Neural crest cell (in vitro differentiated cells): ENCODE measurements at places on chromosomes 4 and X.

- no peak for DNase-seq
These were observed 38.1 kb downstream of the NFXL1 start for GRCh38 chr4:47876310-47876709.

DNA sequence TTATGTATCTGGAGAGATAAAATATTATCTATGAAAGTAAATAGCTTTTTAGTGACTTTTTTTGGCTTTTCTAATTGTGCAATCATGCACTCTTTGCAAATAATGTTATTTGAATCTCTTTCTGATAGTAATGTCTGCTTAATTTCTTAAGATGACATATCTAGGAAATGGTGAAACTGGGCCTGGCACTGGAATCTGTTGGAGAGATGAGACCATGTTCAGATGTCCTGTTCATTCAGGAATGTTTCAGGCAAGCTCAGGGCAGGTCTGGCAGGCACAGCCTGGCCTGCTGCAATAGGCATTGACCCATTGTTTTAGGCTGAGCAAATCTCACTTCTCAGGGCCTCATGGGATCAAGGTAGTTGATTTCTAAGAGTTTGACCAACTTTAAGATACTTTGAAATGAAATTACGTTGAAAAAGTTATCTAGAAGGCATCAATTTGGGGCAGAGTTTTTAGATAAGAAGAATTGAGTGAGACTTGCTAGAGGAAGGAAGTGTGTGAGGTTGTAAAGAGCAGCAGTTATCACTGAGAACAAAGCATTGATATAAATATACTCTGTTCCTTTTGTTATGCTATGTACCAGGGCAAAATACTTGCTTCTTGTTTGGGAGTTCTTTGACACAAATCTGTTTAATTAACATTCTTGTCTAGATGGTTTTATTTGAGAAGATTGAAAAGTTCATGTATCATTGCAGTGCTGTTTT lies 133.0 kb upstream of the LEF1 start:
- no peak for DNase-seq

- no peak for DNase-seq
These were observed 17.5 kb downstream of the MTMR8 start for GRCh38 chrX:64377753-64378152.

- DNase-seq = no peak
These were observed 82.5 kb upstream of the GIMD1 start for GRCh38 chr4:106451091-106451490.

DNA sequence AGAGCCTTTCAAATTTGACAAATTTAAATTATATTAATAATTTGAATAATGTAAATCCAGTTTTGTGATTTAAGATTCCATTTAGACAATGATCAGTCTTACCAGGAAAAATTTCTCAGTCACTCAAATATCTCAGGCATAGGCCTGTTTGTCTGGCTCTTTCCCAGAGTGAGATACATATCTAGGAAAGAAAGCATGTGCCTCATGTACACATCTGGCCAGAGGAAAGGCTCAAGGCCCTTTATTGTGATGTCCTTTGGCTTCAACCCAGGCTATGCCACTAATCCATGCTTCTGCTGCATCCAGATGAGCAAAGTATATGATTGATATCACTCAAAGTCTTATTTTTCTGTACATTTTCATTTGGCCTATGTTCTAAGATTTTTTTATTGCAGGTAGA lies 473.3 kb upstream of the ADGRL3 start:
- no peak for DNase-seq

GRCh38 chr4:40672528-40673522 lies 43.2 kb upstream of the RBM47 start:
- no peak for DNase-seq

- DNase-seq = no peak
These were observed 30.0 kb upstream of the PLAC1 start for GRCh38 chrX:134688031-134688823.

GRCh38 chr4:158443731-158444130 lies 78.0 kb upstream of the RXFP1 start:
- DNase-seq = no peak

- DNase-seq = no peak
These were observed 33.1 kb upstream of the SLC7A11 start for GRCh38 chr4:138275216-138275615.

DNA sequence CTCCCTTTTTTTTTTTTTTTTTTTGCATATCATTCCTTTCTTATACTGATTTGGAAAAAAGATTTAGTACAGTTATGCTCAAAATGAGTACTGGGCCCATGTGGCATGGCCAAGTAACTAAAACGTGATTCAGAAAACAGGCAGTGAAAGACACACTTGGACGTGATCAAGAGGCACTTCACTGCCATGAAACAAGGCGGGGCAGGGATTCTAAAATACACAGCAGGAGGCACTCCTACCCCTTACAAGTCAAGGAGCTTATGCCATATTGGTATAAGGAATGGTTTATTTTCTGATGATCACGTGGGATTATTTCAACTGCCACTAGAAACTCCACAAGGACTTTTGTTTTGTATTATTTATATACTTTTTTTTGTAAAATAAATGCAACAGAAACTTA lies 72.0 kb downstream of the CHST7 start:
- no peak for DNase-seq

DNA sequence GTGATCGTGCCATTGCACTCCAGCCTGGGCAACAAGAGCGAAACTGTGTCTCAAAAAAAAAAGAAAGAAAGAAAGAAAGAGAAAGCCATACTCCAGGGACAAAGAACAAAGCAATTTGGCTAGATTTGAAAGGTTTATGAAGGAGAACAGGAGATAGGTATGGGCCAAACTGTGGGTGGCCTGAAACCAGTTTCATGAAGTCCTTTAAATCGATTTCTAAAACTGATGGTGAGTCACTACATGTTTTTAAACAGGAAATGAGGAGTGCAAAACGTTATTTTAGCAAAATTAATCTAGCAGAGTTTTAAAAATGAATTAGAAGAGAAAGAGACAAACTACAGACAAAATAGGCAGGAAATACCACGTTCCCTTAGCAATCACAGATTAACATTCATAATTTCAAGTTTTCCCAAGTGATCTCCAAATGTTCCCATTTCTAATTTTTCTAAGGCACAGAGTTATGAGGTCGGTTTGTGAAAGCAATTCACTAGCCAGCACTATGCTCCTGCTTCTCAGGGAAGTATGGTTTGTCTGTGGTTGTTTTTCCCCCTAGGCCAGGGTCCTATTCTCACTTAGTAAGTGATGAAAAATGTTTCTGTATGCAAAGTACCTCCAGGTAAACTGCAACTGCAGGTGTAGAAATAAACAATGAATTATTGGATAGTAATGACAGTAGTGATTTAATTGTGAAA lies 190.6 kb downstream of the PPP3CA start:
- DNase-seq = no peak

DNA sequence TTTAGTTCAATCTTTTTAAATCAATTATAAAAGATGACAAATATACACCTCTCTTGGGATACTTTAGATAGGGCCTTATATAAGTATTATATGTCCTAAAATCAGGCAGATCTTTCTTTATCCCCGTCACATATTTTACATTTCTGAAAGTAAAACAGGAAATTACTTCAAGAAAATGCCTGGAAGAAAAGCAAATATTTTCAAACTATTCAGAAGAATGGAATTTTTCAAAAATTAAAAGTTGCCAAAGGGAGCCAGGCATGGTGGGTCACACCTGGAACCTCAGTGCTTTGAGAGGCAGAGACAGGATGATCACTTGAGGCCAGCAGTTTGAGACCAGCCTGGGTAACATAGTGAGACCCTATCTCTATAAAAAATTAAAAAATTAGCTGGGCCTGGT lies 34.4 kb downstream of the MGARP start:
- DNase-seq = no peak

DNA sequence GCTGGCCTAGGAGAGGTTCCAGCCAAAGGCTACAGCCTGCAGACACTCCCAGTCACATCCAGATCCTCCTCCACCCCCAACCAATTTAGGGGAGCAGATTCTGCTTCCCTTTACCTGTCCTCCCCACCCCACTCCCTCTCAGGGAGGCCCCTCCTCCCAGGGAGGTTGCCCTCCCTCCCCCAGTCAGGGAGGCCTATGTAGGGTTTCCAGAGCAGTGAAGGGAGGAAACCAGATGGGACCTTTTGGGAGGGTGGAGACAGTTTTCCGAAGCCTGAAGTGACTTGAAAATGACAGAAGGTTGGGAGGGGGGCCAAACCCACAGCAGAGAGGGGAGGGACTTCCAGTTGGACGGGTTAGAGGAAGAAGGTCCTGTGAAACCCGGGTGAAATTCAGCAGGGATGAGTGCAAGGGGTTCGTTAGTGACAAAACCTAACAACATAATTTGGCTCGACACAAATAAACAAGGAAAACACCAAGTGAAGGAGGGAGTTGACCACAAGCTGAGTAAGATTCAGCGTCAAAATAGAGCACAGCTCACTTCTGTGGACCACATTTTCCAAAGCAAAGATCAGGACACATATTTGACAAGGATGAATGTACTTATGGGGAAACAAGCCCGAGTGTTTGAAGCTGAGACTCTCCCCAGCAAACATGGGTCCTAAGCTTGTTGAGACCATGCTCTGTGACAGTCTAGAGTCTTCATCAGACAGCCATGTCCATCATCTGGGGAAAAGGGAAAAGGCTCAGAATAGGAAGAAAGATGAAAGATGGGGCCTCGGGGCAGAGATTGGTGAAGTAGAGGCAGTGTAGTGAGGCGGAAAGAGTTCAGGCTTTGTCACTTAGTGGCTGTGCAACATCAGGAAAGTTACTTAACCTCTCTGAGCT lies 46.4 kb downstream of the PRPS1 start:
- DNase-seq = no peak

DNA sequence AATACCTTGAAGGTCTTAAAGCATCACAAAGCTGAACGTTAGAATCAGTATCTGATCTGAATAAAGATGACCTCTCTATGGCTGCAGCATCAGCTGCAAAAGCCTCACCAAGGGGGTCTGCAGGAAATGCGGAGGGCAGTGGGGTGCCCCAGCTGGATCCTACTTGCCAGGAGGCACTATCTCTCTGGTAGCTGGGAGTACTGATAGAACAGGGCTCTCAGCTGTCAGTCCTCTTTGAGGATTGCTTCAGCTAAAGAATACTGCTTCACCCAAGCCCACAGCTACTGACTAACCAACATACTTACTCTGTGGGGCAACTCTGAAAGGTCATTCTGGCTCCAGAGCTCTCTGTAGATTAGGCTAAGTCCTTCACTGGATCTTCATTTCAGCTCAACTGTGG lies 112.5 kb upstream of the ZFP42 start:
- DNase-seq = no peak

GRCh38 chrX:15507005-15507404 lies 6.4 kb downstream of the BMX start:
- DNase-seq = no peak

GRCh38 chrX:45348296-45348695 lies 147.6 kb upstream of the DIPK2B start:
- DNase-seq = no peak

GRCh38 chrX:31147175-31147574 lies 75.3 kb upstream of the FTHL17 start:
- DNase-seq = no peak

DNA sequence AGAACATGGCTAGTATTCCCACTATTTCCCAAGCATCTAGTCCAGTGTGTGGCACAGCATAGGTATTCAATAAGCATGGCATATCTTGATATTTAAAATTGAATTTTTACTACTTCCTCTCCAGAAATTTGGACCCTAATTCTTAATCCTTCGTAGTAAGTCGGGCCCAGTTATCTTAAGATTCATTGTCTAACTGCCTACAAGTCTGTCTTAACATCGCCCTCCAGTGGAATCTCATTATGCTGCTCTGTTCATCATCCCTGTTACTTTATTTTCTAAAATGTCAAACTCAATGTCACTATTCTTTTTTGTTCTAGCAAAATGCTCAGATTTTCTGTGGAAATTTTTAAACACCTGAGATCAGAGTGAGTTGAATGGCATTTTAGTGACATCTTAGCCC lies 606.2 kb downstream of the KLHL13 start:
- DNase-seq = no peak

DNA sequence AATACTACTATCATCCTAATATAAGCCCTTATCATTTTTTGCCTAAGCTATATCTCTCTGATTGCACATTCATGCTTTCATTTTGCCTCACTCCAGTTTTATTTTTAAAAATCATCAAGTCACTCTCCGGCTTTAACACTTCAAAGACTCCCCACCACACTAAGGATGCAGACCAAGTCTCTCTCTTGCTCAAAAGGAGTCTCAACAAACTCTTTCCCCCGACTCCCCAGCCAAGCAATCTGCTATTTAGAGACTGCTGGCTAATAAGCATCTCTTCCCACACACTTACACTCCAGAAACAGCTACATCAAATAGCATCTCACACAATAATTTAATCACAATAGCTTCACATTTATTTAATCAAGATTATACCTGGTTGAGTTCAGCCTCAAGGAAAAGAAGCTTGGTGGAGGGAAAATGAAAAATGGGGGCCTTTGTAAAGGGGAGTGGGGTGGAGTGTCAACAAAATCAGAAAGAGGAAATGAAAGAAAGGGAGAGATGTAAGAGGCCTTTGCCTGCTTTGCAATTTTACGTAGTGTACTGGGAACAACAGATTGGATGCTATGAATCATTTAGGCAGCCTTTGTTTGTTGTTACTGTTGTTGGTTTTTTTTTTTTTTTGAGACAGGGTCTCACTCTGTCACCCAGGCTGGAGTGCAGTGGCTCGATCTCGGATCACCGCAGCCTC lies 104.1 kb upstream of the MCF2 start:
- no peak for DNase-seq

- DNase-seq = no peak
These were observed 200.1 kb downstream of the NPNT start for GRCh38 chr4:106095408-106095807.

GRCh38 chr4:7043284-7044136 lies at the start of gene TADA2B:
TSS of gene TADA2B (plus strand) at chr4:7043372. CDS start at chr4:7043580, 208 bp downstream.
- no peak for DNase-seq

DNA sequence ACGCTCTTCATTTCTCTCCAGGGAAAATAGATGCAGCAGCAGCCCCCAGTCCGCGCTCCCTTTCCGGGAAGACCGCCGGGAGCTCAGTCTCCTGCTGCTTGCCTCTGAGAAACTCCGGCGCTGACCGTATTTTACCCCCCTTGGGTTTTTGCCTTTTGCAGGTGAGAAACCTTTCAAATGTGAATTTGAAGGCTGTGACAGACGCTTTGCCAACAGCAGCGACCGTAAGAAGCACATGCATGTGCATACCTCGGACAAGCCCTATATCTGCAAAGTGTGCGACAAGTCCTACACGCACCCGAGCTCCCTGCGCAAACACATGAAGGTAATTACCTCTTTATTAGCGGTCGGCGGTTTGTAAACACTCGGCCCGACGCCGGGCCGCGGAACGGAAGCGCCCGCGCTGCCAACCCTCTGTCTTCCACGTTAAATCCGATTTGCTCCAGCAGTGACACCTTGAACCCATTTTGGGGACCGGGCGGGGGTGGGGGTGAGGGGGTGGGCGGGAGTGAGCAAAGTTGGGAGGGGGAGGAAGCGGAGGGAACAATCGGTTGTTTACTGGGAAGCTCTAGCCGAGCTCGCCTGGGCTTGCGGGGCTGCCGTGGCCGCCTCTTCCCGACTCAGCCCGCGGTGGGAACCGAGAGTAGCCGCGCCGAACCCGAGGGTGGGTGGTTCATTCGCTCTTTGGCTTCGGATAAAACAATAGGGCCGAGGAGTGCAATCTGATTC lies 3.0 kb downstream of the ZIC3 start:
- no peak for DNase-seq

- DNase-seq = no peak
These were observed 238.2 kb upstream of the MAD2L1 start for GRCh38 chr4:120304801-120305200.
